ENCODE measurements at places on chromosomes 3 and 15. TPM values are rescaled to one million over a fixed set of nuclear protein-coding genes. Genes with fewer than 3 reads are reported as not detected.

DNA sequence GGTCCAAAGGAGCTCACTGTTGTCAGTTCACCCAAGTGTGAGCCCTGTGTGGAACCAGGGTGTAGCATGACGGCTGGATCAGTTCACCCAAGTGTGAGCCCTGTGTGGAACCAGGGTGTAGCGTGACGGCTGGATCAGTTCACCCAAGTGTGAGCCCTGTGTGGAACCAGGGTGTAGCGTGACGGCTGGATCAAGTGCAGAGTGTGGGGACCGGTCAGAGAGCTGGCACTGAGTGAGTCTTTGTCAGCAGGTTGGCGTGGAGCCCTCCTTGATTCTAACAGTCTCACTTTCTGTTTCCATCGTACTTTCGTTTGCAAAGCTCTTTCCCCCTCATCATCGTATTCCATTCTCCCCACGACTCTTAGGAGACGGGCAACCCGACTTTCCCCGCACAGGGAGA, 57.9 kb upstream of the DLG1 start:
- DNase-seq = no peak

- DNase-seq = no peak
Observed at GRCh38 chr3:159502986-159503385, 485.6 kb upstream of the IL12A start.

- no peak for DNase-seq
Observed at GRCh38 chr3:169871129-169871886, 1.6 kb upstream of the LRRC31 start.

IL17RD gene
- 2.5 TPM for total RNA-seq

All from MG63 (cell line).